Activated CD4-positive, alpha-beta T cell treated with anti-CD3 and anti-CD28 coated beads for 24 hours (primary cell): ENCODE measurements at places on chromosomes 4 and X.

DNA sequence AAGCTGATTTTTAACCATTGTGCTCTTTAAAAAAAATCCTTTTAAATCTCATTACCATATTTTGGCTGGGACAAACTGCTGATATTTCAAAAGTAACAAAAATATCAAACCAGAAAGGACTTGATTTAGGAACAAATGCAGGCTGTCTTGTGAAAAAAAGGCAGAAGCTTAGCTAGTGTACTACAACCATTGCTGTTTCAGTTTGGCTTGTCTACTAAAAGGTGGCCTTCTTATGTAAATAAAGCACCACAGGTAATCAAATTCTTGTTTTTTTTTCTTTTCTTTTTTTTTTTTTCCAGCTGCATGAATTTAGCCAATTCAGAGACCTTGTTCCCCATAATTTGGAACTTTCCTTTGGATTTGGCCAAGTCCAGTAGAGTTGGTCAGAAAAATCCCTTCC lies 43.8 kb upstream of the MAGEA8 start:
- no peak for DNase-seq

- DNase-seq, result no peak
Observed at GRCh38 chr4:20428436-20429160, 176.9 kb downstream of the SLIT2 start.

DNA sequence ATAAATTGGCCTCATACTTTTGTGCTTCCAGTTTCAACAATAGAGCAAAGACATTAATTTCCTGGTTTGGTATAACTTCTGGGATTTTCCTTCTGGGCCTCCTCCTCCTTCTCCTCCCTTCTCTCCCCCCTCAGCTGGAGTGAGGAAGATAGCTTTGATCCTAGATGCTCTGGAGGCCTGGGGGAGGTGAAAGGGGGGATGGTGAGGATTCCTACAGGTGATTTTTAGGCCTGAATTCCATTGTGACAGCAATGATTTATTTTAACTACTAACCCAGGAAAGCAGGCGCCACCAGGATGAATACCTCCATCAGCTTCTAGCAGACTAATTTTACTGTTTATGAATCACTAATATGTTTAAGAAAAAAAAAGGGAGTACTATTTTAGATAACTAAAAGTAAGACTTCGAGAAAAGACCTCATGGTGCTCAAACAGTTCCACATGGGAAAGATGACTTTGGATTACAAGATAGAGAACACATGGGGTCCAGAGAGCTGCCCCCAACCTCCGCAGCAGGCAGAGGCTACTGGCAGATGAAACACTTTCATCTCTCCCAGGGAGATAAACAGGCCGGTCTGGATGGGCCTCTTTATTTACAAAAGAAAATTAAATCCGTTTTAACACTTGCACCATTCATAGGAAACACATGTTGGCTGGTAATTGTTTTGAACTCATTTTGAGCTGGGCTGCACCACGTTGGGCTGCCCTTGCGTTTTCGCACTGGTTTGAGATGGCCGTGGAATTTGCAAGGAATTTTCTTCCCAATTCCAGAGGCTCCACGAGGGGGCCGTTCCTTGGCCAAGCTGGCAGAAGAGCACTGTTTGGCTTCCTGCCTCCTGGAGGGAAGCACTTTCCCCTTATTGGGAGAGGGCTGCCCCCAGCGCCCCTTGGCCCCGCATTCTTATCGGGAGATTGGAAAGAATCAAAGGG lies 125.1 kb upstream of the STX18 start:
- no peak for DNase-seq

GRCh38 chr4:3329887-3330286 lies 37.1 kb downstream of the RGS12 start:
- no peak for DNase-seq

DNA sequence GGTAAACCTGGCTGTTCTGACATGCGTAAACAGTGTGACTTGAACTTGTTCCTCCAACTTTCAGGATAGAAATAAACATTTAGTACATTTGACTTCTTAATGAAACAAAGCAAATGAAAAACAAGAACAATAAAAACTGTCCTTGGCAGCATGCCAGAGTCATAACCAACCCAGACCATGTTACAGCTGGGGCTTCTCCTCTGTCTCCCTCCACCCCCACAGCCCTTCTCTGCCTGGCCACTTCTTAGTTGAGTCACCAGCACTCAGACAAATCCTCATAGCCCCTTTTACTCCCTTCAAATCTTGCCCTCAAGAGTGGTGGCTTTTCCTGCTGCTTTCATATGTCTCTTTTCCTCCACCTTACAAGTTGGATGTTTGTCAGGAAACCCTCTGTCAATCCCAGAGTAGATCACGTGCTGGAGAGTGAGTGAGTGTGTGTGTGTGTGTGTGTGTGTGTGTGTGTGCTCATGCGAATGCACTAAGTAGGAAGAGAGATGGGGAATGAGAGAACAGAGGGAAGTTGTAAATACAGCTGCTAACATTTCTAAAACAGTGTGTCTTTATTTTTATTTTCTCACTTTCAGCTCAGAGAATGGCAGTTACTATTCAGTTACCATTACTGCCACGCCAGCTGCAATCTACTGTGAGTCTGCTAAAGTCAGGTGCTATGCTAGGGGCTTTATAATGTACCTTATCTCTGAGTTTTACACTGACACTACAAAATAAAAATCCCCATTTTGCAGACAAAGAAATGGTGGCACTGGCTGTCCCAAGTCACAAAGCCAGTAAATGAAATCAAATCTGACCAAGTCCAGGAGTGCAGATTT lies 15.0 kb downstream of the SCARB2 start:
- no peak for DNase-seq
